ENCODE measurements at places on chromosomes 2 and 18.

DNA sequence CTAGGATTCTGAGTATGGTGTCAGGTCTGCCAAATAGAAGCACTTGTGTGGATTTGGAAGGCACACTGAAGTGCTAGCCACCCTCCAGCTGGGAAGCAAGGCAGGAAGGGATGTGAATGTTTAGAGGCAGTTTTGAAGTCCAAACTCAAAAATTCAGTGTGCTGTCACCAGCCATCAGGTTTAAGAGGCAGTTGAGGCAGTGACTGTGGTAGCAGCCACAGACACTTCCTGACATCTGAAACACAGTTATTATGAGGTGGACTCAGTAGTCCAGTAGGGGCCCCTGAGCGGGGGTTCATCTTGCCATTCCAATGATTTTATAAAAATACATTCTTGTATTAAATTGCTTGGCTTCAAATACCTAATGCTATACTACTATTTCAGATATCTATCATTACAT, 13.4 kb upstream of the DOCK10 start:
- DNase-seq: no peak

- no peak for DNase-seq
Measured at GRCh38 chr2:158781353-158781961, 13.7 kb upstream of the DAPL1 start.

- no peak for DNase-seq
Measured at GRCh38 chr2:240201866-240202265, 61.4 kb upstream of the OTOS start.

DNA sequence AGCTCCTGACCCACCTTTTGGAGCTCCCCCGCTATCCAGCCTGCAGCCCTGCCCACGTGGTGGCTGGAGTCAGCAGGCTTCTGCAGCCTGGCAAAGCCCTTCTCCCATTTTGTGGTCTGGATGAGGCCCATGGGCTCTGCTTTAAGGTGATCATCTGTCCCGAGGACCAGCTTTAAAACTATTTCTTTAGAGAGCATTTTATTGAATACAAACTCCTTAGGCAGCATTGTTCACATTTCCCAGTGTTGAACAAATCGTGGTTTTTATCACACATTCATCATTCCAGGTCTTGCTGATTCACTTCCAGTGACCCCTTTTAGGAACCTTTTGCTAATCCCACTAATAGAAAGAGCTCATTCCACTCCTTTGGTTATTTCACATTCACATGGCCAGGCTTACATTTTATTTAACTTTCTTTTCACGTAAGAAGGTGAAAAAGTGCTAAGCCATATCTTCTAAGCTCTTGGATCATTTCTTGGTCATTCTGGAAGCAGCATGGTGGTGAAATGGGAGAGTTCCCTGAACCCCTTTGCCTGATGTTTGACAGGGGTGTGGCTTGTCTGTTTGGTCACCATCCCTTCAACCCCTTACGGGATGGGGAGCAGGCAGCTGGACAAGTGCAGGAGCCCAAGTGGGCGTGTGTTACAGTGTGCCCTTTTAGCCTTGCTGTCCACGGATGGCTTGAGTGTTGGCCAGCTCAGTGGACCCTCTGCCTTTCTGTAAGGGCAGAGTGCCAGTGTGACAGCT, 80.4 kb upstream of the RAPGEF4 start:
- DNase-seq: no peak

Data from mesothelial cell of epicardium (in vitro differentiated cells).